ENCODE measurements at places on chromosomes 12 and 14. TPM values are rescaled to one million over a fixed set of nuclear protein-coding genes. Genes with fewer than 3 reads are reported as not detected.

- no peaks in the 10 kb centered on the region for H3K4me1 ChIP-seq
- no peaks in the 10 kb centered on the region for H3K27me3 ChIP-seq
- no peak for DNase-seq
- no peaks in the 10 kb centered on the region for H3K36me3 ChIP-seq
- H3K4me3 ChIP-seq, result no peak overlapping the region
Observed at GRCh38 chr12:20210621-20211215, 157.6 kb upstream of the PDE3A start.

Gene CLEC14A
- total RNA-seq, result not detected

Gene CISTR
- total RNA-seq, result not detected

Gene SYCP3
- total RNA-seq, result 2.0 TPM

GRCh38 chr12:19003987-19004619 lies 125.4 kb upstream of the PLEKHA5 start:
- H3K4me1 ChIP-seq, result no peaks in the 10 kb centered on the region
- H3K4me3 ChIP-seq, result no peak overlapping the region
- H3K27me3 ChIP-seq, result no peaks in the 10 kb centered on the region
- DNase-seq, result no peak
- H3K36me3 ChIP-seq, result no peaks in the 10 kb centered on the region
